ENCODE measurements at places on chromosomes 2 and 18.

DNA sequence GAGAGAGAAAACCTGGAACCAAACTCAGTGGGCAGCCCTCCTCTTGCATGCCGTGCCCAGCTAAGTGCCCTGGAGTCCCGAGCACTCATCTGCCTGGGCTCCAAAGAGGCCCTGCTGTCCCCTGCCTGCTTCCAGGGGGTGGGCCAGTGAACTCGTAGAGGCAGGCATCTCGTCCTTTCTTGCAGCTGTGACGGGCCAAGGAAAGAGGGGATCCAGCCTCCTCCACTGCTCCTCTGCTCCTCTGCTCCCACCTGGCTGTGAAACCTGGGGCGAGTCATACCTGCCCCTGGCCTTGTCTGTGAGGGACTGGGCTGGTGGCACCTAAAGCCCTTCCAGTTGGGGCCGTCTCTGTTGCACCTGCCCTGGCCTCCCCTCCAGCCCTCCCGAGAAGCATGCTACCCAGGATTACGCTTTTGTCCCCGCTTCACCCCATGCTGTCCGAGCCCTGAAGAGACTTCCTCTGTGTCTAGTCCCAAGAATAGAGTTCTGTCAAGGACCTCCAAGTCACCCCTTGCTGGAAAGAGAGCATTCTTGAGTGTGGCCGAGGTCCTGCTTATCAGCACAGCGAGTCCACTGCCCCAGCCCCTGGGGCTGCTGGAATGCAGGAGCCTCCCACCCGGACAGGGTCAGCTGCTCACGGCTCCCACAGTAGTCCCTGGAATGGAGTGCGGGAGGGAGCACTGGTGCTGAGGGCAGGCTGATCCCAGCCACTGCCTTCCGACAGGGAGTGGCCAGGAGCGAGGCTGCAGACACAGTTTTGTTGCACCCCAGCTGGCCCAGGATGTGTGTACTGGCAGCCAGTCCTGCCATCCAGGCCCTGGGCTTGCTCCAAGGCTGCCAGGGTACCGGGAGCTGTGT lies 14.3 kb downstream of the KCNK3 start:
- no peak for DNase-seq

DNA sequence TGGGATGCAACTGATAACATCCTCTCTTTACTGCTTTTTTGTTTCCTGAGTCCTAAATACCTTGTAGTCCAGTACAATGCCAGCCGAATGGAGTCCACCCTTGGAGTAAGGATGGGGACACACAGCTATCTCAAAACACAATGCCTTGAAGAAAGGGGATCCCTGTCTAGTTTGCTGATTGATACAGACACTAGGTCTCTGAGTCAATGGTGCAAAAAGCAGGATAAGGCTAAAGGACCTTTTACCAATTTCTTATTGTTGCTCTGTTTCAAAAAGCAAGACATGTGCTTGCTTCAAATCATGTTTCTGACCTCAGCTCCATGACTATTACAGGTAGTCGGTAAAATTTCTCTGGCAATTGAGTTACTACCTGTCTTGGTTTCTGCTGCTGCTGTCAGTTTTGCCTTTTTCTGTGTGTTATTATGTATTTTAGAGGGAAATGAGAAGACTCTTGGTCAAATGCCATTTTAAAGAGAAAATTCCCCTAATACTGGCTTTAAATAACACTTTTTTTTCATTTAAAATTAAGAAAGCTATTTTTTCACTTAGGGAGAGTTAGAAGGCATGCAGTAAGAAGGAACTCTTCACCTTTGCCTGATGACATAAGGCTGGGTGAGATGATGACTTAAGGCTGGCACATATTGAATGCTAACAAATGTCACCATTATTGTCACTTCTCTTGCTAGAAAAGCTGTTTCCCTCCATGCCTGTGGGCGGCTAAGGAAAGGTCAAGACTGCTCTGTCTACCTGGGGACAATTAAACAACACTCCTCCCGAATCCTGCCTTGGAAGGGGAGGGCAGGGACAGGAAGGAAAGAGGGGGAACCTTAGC lies 4.9 kb upstream of the FIGLA start:
- DNase-seq = no peak

DNA sequence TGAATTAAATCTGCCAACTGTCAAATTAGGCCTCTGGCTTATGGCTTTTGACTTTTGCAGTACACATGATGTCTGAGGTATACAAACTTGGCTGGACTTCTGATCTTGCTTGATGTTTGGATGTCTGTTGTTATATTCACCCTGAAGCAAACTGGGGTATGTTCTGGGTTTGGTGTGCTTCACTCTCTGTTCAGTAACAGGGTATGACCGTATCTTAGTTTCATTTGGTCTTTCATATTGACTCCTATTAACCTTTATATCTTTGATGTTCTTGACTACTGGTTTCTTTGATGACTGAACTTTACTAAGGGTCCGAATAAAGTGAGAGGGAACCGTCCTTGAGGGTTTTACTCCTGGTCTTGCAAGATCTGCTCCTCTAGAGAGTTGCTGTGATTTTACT lies 8.2 kb downstream of the CKAP2L start:
- DNase-seq = no peak

DNA sequence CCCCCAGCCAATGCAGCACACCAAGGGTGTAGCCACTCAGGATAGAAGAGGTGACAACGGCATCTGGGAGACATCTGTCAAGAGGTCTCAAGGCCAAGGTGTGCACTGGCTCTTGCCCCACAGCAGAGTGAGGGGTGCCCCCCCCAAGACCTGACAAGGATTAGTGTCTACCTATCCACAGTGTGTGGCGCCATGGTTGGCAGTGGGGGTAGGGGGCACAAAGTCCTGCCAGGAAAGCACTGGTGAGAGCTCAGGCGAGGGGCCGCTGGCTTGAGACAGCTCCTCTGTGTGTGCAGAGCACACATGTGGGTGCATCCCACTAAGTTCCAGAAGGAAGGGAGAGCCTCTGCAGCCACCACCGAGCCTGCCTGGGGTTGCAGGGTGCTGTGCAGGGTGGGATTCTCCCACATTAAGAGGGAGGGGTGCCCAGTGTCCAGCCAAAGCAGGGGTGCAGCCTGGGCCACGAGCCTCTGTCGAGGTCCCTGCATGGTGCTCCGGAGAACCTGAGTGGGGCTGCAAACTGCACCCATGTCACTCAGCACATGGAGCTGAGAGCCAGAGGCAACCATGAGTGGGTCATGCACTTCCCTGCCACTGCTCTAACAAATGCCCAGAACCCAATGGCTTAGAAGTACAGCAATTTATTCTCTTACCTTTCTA lies 311.2 kb upstream of the HDAC4 start:
- no peak for DNase-seq

GRCh38 chr18:44687421-44687820 lies 6.7 kb downstream of the SETBP1 start:
- no peak for DNase-seq

GRCh38 chr2:234861841-234862735 lies 89.7 kb upstream of the SH3BP4 start:
- no peak for DNase-seq

DNA sequence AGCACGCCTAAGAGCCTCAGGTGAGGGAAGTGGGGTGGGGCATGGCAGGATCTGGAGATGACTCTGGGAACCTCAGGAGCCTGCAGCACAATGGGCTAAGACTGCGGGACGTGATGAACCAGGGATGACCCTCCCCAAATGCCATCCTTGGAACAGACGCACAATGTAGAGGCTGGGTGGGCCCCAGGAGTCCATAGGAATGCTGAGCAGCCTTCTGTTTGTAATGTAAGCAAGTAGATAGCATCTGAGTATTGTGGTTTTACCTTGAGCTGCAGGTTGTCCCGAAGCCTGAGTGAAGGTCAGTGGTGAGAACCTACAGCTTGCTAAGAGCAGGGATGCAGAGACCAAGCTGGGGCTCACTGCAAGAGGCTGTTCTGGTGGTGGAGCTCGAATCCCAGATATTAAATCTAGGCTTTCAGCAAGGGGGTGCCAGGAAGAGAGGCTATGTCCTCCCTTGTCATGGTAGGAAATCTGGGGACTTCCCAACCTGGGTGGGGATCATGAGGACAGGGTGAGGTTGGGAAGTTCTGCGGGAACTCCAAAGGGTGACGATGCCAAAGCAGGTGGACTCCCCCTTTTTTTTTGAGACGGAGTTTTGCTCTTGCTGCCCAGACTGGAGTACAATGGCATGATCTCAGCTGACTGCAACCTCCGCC lies 5.8 kb downstream of the SCTR start:
- no peak for DNase-seq

DNA sequence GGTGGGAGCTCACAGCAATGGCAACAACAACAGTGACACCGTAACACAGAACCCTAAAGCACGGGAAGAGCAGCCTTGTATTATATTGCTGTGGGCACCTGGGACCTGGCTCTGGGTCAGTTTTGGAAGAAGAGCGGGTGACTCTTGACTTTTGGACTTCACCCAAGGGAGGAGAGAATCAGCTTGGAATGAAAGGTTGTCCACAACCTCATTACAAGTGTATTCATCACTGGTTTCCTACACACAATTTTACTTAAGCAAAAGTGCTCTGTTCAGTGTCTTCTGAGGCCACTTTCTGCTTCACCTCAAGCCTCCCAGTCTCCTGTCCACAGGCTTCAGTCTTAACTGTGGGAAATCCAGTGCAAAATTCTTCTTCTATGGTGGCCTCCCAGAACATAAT lies 263.8 kb downstream of the KCNE4 start:
- DNase-seq = no peak

- no peak for DNase-seq
These were observed 14.1 kb downstream of the BBS5 start for GRCh38 chr2:169493360-169493759.

GRCh38 chr2:112701052-112701451 lies 19.8 kb upstream of the NT5DC4 start:
- no peak for DNase-seq

DNA sequence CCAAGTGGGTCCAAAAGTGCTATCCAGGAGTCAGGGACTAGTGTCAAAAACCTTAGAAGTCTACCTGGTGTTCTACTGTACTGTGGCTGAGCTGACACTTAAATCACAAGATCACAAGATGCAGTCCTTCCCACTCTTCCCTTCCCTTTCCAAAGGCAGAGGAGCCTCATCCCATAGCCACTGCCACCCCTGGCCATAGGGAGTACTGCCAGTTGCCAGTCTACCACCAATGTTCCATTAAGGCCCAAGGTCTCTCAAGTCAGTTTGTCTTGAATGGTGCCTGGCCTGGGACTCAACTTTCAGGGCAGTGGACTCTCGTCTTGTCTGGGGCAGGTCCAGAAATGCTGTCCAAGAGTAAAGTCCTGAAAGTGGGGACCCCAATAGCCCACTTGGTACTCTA lies 585.6 kb downstream of the NUP35 start:
- DNase-seq = no peak

- DNase-seq = no peak
These were observed 133.6 kb downstream of the SP3 start for GRCh38 chr2:173831312-173832229.

DNA sequence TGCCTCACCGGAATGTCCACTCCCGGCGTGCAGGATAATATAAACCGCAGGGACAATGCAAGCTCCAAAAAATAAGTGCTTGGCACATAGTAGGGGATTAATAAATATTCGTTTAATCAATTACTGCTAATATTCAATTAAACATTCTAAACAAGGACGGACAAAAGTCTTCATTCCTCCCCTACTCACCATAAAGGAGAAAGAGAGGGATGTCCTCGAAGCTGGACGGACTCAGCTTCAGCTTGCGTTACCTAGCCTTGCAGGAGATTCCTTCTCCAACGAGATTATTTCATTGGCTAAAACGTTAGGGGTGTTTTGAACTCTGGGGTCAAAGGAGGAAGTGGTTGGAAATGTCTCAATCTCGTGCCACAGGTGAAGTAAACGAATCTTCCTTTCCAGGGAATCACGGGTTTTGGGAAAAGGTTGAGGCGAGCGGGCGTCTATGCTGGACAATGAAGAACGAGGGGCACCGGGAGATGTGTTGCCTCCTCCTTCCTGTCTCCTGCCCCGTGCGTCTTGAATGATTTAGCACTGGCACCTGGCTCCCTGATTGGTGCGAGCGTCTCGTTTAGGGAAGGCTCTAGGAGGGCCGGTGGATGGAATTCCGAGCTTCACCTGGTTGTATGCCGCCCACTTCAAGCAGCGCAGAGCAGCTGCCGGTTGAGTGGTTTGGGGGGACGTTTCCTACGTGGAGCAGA lies 2.0 kb upstream of the GAD1 start:
- DNase-seq = no peak

DNA sequence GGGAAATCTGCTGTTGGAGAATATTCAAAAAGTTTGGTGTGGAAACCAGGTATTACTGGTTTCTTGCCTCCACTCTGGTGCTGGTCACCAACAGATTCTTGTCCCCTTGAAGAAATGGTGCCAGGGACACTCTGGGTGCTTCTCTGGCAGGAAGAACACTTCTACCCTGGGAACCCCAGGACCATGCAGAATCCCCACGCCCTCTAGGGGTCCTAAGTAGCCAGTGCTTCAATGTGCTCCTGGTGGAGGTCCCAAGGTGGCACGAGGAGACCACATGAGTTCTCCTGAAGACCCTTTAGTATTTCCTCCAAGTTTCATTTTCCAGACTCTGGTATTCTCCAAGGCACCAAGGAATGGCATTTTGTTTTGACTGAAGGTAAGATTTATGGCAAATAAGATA lies 380.6 kb downstream of the TSN start:
- DNase-seq = peak; percentile 52

DNA sequence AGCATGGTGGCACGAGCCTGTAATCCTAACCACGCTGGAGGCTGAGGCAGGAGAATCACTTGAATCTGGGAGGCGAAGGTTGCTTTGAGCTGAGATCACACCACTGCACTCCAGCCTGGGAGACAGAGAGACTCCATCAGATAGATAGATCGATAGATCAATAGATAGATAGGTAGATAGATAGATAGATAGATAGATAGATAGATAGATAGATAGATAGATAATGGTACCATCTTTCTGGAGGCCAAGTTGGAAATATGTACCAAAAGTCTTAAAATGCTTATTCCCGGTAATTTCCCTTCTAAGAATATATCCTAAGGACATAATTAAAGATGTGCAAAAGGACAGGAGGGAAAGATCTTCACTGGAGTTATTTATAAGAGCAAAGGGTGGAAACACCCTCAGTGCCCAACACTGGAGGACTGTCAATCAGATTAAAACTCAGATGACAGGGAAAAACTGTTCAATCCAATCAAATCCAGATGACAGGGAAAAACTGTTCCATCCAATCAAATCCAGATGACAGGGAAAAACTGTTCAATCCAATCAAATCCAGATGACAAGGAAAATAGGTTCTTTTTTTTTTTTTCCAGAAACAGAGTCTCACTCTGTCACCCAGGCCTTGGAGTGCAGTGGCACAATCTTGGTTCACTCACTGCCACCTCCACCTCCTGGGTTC lies 49.0 kb upstream of the UBE2F start:
- DNase-seq = no peak

DNA sequence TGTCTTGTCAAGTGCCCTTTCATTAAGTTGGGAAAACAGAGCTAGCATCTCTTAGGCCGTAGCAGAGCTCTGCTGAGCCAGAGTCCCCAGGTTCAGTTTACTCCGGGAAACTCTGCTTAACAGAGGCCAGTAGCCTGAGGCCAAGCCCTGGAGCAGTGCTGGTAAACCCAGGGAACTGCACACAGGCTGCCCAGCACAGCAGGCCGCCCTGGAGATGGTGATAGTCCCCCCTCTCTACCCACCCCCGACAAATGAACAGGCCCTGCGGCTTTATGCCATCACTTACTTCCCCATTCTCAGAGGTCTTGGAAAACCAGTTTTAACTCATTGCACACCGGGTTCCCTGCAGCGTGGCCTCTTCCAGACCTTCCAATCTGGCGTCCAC lies 3.5 kb downstream of the CNNM4 start:
- no peak for DNase-seq

GRCh38 chr18:30192216-30192615 lies 850.3 kb downstream of the DSC3 start:
- DNase-seq = no peak

Data from LoVo (cell line).